ENCODE measurements at places on chromosomes 16 and 17. TPM values are rescaled to one million over a fixed set of nuclear protein-coding genes. Genes with fewer than 3 reads are reported as not detected.
A peak's percentile ranks its signal among the peaks of the same experiment; 100 is the strongest.

DNA sequence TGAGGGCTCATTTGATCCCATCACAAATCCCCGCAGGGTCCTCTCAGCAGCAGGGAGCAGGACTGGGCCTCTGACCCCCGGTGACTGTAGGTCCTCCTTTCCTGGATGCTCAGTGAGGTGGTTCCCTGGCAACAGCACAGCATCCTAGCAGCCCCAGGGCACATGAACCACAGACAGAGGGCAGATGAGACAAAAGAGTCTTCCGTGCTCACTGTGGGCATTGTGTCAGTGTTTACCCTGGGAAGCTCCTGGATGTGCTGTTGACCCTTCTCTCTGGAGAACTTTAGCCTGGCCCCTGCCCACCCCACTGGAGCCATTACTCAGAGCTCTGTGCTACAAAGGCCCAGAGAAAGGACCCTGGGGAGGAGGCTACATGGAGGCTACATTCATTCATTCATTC, 21.7 kb upstream of the TMEM220 start:
- no peak overlapping the region for H3K27ac ChIP-seq
- H3K27me3 ChIP-seq, result peaks cover 8% of the 10 kb centered on the region
- no peaks in the 10 kb centered on the region for H3K36me3 ChIP-seq
- H3K4me3 ChIP-seq, result no peak overlapping the region
- no peaks in the 10 kb centered on the region for H3K4me1 ChIP-seq
- no peak for DNase-seq

The GDPD1 gene
- 1.8 TPM for total RNA-seq

DNA sequence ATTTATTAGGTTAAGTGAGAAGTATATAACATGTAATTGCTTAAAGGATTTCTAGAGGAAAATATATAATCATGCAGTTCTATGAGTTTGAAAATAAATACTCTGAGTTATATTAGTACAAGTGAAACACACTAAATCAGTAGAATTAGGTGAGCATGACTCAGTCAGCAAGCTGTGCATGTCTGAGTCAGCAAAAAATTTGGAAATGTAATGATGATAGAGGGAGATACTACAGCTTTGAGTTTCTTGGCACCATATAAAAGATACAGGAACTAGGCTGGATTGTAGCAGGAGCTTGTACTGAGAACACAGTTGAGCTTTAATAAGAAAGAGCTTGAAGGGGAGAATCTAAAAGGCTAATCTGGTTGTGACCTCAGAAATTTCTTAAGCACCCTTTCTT, 1224.6 kb downstream of the CDH8 start:
- H3K4me3 ChIP-seq, result no peak overlapping the region
- no peaks in the 10 kb centered on the region for H3K27me3 ChIP-seq
- no peak overlapping the region for H3K27ac ChIP-seq
- no peaks in the 10 kb centered on the region for H3K4me1 ChIP-seq
- no peak for DNase-seq
- H3K36me3 ChIP-seq, result no peaks in the 10 kb centered on the region

The STX4 gene
- 54.8 TPM for total RNA-seq

The FBXO39 gene
- 0.36 TPM for total RNA-seq

- peaks cover 8% of the 10 kb centered on the region for H3K4me1 ChIP-seq
- no peak overlapping the region for H3K4me3 ChIP-seq
- H3K27me3 ChIP-seq, result peaks cover 4% of the 10 kb centered on the region
- no peak overlapping the region for H3K27ac ChIP-seq
Measured at GRCh38 chr17:76107509-76107908, 3.9 kb upstream of the EXOC7 start.

- H3K36me3 ChIP-seq, result peaks cover 6% of the 10 kb centered on the region
- peak; percentile 90 for DNase-seq
- peak overlapping the region; percentile 60 for H3K4me3 ChIP-seq
Measured at GRCh38 chr16:85935974-85936760, 37.2 kb downstream of the IRF8 start.

DNA sequence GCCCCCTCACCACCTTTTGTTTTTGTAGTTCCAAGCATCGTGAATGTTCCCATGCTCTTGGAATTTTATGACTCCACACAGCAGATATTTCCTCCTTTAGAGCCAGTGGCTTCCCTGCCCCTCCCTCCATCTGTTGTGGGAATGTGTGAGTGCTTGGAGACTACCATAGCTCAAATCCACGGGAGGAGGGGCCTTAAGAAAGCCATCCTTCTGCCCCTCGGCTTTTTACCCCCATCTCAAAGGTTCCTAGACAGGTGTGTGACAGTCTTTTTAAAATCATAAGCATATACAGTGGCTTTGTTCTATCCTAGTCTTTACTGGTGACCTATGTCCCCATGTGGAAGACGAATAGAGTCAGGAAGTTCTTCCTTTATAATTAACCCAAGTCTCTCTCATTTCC, 47.2 kb downstream of the YPEL2 start:
- peaks cover 43% of the 10 kb centered on the region for H3K4me1 ChIP-seq
- H3K36me3 ChIP-seq, result peaks cover 8% of the 10 kb centered on the region
- no peak for DNase-seq
- no peak overlapping the region for H3K27ac ChIP-seq
- no peaks in the 10 kb centered on the region for H3K27me3 ChIP-seq
- H3K4me3 ChIP-seq, result no peak overlapping the region

DNA sequence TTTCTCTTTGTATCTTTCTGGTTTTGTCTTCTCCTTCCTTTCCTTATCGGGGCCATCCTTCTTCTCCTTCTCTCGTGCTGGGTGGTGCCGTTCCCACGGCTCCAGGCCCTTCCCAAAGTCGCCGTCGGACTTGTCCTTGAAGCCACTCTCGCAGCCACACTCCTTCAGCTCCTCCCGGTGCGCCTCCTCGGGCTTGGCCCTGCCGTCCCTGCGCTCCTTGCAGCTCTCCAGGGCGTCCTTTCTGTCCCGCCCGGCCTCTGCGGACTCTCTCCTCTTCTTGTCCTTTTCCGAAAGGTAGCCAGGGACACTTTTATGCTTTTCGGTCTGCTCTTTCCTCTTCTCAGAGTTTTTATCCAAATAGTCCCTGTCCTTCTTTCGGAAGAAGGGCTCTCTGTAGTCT, 65.9 kb downstream of the ZNF778 start:
- H3K4me3 ChIP-seq, result no peak overlapping the region
- no peak for DNase-seq
- no peak overlapping the region for H3K27ac ChIP-seq
- no peaks in the 10 kb centered on the region for H3K27me3 ChIP-seq

GRCh38 chr16:67562918-67563707, 787 bp downstream of the CTCF start:
- H3K36me3 ChIP-seq, result peaks cover 7% of the 10 kb centered on the region
- H3K4me1 ChIP-seq, result peaks cover 31% of the 10 kb centered on the region
- H3K27ac ChIP-seq, result peak overlapping the region; percentile 85
- peak; percentile 88 for DNase-seq
- H3K4me3 ChIP-seq, result peak overlapping the region; percentile 88

GRCh38 chr16:50314665-50315064, 48.3 kb downstream of the ADCY7 start:
- H3K27ac ChIP-seq, result peak overlapping the region; percentile 55
- no peaks in the 10 kb centered on the region for H3K27me3 ChIP-seq
- peaks cover 72% of the 10 kb centered on the region for H3K36me3 ChIP-seq
- no peak overlapping the region for H3K4me3 ChIP-seq

The GLTPD2 gene
- not detected for total RNA-seq

The AIPL1 gene
- total RNA-seq, result not detected

- H3K36me3 ChIP-seq, result no peaks in the 10 kb centered on the region
- no peak overlapping the region for H3K4me3 ChIP-seq
- no peaks in the 10 kb centered on the region for H3K4me1 ChIP-seq
- no peak for DNase-seq
- H3K27me3 ChIP-seq, result peaks cover 13% of the 10 kb centered on the region
- H3K27ac ChIP-seq, result no peak overlapping the region
Measured at GRCh38 chr17:68642118-68642412, 40.9 kb upstream of the FAM20A start.

GRCh38 chr17:56710986-56711385, 117.5 kb downstream of the NOG start:
- no peaks in the 10 kb centered on the region for H3K36me3 ChIP-seq
- H3K4me1 ChIP-seq, result no peaks in the 10 kb centered on the region
- H3K27ac ChIP-seq, result no peak overlapping the region
- H3K4me3 ChIP-seq, result no peak overlapping the region

DNA sequence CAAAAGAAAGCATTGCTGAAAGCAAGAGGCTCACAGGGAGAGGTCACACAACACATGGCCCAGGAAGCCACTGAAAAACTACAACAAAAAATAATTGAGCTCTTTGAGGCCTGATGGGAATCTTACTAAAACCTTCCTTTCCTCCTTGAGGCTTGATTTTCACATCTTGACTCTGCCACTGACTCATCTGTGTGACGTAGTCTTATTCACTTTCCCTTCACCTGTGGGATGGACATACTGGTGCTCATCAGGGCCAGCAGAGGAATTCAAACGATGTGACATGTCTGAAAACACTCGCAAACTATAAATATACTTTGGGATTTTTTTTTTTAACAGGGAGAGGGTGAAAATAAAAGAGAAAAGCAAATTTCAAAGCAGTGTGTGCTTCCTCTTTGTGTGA, 78.3 kb upstream of the ASIC2 start:
- no peak overlapping the region for H3K4me3 ChIP-seq
- H3K4me1 ChIP-seq, result no peaks in the 10 kb centered on the region
- DNase-seq, result no peak
- no peak overlapping the region for H3K27ac ChIP-seq
